ENCODE measurements at places on chromosomes 5 and 9.

- no peak for DNase-seq
Observed at GRCh38 chr5:103397739-103398581, 139.4 kb downstream of the MACIR start.

DNA sequence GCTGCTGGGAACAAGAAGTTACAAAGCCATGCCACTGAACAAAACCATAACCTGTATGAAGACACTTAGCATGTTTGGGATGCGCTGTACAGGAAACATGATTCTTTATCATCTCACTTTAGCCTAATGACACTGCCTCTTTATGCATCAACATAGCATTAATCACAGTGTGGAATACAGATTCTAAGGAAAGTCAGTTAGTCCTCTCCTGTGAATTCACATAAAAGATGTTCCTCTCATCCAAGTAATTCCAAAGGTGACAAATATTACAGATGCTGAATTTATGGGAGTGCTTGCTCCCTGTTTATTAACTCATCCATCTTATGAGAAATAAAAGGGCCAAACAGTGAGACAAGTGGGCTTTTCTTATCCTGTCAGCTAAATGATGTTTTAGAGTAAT, 1677.7 kb downstream of the EFNA5 start:
- DNase-seq, result no peak

- no peak for DNase-seq
Observed at GRCh38 chr5:31287985-31288384, 94.5 kb downstream of the CDH6 start.

GRCh38 chr9:132683873-132684272, 13.6 kb downstream of the GTF3C4 start:
- no peak for DNase-seq

GRCh38 chr9:92098638-92099037, 16.6 kb downstream of the SPTLC1 start:
- no peak for DNase-seq

GRCh38 chr5:108481355-108481931, 99.5 kb upstream of the FBXL17 start:
- DNase-seq, result no peak

- DNase-seq, result no peak
Observed at GRCh38 chr9:87751423-87751822, 25.5 kb downstream of the CTSL start.

GRCh38 chr9:129885670-129886106, 50.4 kb downstream of the USP20 start:
- DNase-seq, result peak; percentile 97

- no peak for DNase-seq
Observed at GRCh38 chr9:104872656-104873488, 55.1 kb downstream of the ABCA1 start.

DNA sequence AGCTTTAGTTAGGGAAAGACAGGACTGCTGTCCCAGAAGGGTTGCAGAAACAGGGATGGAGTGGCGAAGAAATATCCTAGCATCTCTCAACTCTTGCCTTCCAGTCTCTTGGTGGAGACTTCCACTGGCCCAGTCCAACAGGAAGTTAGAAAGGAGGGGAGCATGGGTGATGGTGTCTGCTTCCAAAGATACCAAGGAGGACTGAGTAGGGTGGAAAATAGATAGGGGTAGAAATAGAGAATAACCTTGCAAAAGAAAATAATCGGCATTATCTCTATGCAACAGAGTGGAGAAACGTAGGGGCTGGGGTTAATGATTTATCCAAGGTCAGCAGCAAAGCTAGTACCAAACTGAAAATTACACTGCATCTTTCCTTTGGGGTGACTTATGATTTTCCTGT, 242.3 kb downstream of the PSAT1 start:
- no peak for DNase-seq

DNA sequence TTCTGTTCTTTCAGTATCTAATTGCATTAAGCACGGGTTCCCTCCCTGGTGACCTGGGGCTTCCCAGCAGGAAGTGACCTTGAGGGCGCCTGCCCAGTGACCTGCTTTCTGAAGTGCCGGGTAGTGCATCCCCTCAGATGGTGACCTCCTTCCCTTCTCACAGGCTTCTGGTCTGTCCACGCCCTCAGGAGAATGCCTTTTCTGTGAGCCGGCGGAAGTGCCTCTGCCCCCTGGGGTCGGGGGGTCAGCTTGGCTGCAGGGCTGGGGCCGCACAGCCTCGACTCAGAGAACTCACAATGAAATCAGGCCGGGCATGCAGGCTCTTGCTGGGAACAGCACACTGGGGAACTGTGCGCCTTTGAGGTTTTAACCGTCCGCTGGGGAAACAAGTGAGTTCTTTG, 124.5 kb upstream of the PHYKPL start:
- DNase-seq, result no peak

- no peak for DNase-seq
Observed at GRCh38 chr5:120927950-120928530, 463.9 kb downstream of the PRR16 start.

- DNase-seq, result no peak
Observed at GRCh38 chr9:92483627-92484545, 1.6 kb upstream of the ASPN start.

Measured in activated CD4-positive, alpha-beta T cell treated with anti-CD3 and anti-CD28 coated beads, Interleukin-10, Interleukin-2, amounts not matched to agents 100 ng/mL and 50 ng/mL, durations not matched to agents 16 hours and 8 hours (primary cell).